ENCODE measurements at places on chromosomes 2 and 18.

- no peak for DNase-seq
Observed at GRCh38 chr18:56248610-56249235, 389.7 kb downstream of the TXNL1 start.

GRCh38 chr2:68000170-68000825 is 62.5 kb downstream of the C1D start:
- no peak for DNase-seq

DNA sequence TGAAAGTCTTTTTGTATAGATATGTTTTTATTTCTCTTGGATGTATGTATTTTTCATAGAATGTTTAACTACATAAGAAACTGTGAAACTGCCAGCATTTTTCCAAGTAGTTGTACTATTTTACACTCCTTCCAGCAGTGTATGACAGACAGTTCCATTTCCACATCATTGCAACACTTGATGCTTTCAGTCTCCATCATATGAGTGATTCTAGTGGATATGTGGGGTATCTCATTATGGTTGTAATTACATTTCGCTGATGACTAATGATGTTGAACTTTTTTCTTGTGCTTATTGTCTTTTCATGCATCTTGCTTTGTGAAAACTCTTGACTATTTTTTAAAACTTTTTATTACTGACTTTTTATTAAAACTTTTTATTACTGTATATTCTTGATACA is 101.4 kb downstream of the ARHGAP28 start:
- DNase-seq, result no peak

- no peak for DNase-seq
Observed at GRCh38 chr2:119421741-119422140, 9.9 kb upstream of the TMEM37 start.

- no peak for DNase-seq
Observed at GRCh38 chr2:169265591-169265990, 96.7 kb downstream of the LRP2 start.

GRCh38 chr2:200042944-200043343 is 87.6 kb downstream of the MAIP1 start:
- no peak for DNase-seq

GRCh38 chr2:71952572-71953188 is 195.0 kb downstream of the CYP26B1 start:
- no peak for DNase-seq

DNA sequence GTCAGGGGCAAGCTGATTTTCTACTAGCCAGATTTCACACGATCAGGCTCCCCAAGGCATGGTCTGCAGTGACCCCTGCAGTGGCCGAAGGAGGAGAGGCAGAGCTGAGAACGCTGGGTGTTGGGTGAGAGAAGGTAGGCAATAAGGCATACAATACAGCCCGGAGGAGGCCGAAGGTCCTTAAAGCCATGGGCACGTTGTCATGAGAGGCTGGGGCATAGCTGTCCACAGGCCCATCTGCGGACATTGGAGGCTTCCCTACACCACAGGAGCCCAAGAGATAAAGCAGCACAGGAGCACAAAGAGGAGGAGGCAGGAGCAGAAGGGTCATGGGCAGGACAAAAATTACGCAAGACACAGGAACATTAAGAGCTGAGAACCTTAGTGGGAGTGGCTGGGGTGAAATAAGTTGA is 16.7 kb upstream of the BZW1 start:
- no peak for DNase-seq

GRCh38 chr2:46695283-46695682 is 215.9 kb downstream of the TMEM247 start:
- no peak for DNase-seq

GRCh38 chr2:65416945-65417344 is 15.5 kb downstream of the SPRED2 start:
- DNase-seq, result no peak

DNA sequence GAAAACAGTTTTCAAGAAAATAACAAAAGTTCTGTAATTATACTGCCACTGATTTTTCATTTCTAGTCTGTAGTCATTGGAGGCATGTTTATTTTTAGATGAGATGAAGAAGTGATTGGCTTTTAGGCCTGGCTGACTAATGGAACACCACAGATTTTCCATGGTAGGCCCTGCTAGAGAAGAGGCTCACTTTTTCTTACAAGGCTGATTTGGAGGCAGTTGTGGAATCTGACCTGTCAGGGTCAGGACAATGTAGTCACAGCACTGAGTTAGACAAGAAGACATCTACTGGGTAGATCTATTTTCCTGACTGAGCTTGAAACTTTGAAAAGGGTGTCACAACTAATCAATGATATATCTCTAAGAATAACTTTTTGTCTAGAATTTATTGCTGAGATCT is 43.9 kb downstream of the KDM3A start:
- no peak for DNase-seq

DNA sequence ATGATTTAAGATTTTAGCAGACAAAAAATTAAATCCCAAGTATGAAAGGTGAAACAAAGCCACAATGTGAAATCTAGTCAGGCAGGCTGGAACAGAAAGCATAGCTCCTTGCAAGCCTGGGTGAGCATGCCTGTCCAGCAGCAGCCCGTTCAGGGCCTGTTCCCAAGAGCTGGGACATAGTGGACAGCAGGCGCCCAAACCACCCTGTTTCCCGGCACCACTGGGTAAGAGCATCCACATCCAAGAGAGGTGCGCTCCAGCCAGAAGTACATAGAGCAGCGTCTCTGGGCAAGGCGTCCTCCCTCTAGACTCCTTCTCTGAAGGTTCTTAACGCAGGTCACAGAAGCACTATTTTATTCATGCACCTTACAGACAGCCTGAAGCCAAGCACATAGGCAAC is 80.8 kb downstream of the DNER start:
- no peak for DNase-seq

DNA sequence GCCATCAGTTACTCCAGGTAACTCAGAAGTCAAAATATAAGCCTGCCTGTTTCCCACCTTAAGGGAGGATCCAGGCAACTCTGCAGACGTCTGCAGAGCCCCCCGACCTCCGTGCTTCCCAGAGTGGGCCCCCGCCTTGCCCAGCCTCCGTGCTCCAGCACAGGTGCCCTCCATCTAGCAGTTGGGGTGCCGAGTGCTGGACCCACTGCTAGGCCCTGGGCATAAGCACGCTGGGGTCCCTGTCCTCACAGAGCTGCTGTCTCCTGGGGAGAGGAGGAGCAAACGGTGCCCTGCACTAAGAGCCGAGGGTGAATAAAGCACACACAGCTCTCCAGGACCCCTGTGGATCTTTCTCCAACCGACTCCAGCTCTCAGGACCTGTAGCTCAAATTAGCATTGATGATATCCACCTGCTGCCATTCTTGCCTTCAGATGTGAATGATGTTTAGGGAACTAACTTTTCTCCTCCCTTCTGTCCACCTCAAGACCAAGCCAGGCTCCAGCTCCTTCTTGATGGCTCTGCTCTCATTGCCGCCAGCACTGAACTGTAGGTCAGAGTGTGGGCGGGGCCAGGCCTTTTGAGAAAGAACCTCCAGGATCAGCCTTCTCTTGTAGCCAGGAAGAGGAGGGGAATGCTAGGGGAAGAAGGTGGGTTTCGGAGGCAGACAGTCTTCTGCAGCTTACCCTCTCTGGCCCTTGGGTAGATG is 121.2 kb downstream of the SMAD7 start:
- peak; percentile 67 for DNase-seq

DNA sequence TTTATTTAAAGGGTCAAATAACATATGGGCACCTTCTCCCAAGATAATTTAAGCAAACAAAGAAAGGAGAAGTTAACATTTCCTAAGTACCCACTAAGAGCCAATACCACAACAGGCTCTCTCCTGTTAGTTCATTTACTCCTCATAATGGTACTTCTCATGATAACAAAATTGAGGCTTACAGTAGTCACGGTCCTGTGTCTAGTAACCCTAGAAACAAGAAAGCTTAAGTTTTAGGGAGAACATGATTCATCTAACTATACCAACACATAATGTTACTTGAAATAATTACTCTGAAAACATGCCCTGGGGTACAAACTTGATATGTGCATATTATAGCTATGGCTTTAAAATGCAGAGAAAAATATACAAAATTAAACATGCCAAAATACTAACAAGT is 19.8 kb downstream of the IWS1 start:
- DNase-seq, result no peak

GRCh38 chr2:72036173-72036545 is 111.5 kb downstream of the CYP26B1 start:
- no peak for DNase-seq

- DNase-seq, result no peak
Observed at GRCh38 chr2:114160263-114160981, 270.5 kb downstream of the ACTR3 start.

GRCh38 chr18:9824474-9824832 is 61.3 kb upstream of the TXNDC2 start:
- DNase-seq, result no peak

DNA sequence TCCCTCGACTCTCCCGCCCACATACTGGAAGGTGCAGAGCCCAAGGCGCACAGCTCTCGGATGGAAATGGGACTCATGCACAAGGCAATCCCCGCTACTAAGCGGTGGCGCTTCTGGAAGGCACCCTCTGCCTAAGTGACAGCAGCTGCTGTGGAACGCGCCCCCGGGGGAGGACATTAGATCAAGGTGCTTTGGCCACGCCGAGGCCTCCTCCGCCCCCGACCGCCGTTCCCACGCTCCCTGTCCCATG is 202 bp downstream of the MCEE start:
- no peak for DNase-seq

DNA sequence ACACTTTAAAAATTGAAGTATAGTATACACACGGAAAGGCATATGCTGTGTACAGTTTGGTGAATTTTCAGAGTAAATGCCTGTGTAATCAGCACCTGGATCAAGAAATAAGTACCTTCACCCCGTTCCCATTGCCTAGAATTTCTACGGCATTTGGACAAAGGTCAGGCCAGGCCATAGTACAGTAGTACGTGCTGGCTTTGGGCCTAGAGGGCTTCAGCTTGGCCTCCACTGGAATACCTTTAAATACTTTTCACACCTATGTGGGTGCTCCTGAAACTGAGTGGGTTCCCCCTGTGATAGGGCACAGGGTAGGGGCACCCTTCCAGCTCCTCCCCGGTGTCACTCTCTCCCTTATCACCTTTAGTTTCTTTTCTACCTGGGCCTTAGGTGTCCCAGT is 26.5 kb downstream of the TET3 start:
- no peak for DNase-seq

GRCh38 chr2:203534621-203535077 is 452 bp downstream of the RAPH1 start:
- no peak for DNase-seq

- DNase-seq, result no peak
Observed at GRCh38 chr2:71725836-71726235, 272.5 kb downstream of the DYSF start.

- no peak for DNase-seq
Observed at GRCh38 chr2:143263066-143263625, 133.9 kb downstream of the ARHGAP15 start.

DNA sequence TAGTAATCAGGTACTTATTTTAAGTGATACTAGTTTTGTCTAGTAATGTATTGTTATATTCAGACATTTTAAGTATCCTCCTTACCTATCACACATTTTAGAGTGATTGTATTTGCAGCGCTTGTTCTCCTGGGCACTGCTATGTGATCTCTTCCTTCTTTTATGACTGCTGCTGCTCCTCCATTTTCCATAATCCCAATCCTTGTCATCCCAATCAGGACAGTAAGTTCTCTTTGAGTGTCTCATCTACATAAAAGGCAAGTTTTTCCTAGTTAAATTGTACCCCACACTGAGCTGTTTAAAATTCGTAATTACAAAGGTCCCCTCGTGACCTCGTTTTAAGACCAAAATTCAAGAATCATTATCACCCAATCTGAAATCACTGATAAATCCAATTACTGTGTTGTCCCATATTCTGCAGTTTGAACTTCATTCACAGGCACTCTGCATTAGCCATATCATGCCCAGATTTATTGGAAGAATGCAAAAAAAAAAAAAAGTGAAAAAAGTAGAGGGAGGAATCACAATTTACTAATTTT is 2.8 kb downstream of the CLK1 start:
- no peak for DNase-seq

DNA sequence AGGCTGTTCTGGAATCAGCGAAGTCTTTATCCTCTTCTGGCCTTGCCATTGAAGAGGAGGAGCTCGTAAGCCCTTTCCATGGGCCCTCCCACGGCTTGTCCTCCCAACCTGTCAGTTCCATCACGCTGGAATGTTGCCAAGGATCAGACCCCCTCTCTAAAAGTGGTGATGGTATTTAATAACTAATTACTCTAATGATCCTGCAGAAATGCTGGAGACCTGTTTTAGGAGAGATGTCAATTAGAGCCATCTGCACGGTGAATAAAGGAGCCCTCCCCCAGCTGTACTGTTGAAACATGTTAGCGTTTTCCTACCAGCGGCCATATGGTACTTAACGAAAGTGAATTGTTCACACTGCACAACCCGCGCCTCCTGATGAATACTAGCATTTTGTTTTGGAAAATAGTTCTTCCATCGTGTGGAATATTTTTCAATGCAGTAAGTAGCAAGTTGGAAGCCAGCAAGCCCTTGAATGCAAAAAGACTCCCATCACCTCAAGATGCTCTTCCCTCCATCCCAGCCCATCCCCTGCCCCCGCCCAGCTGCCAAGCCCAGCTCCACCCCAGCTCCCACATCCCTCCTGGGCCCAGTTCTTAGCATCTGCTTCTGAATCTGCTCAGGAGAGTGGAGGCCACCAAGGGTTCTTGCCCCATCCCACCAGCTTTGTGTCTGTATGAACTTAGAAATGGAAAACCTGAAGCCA is 145.4 kb downstream of the KLHL29 start:
- no peak for DNase-seq

DNA sequence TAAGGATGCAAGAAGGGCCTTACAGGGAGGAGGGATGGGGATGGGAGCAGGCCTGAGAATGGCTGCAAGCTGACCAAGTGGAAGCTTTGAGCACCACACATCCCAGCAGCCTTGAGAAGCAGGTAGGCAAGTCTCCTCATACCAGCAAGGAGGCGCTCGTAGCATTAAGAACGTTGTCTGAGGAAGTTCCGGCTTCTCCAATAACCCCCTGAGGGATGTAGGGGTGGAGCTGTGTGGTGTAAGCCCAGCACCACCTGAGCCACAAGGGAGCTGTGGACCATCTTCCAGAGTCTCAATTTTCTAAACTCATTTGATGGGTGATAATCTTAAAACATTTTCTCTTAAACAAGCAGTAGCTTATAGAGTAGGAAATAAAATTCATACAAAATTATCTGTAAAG is 50.6 kb downstream of the ST3GAL5 start:
- no peak for DNase-seq

GRCh38 chr2:121699421-121700333 is 37.0 kb downstream of the NIFK start:
- no peak for DNase-seq

- DNase-seq, result no peak
Observed at GRCh38 chr18:48728204-48728833, 189.5 kb downstream of the CTIF start.

- DNase-seq, result no peak
Observed at GRCh38 chr2:144707736-144708326, 187.9 kb upstream of the ZEB2 start.
